Fibroblast of villous mesenchyme (primary cell): ENCODE measurements at places on chromosomes 2 and 18. TPM values are rescaled to one million over a fixed set of nuclear protein-coding genes. Genes with fewer than 3 reads are reported as not detected.

DNA sequence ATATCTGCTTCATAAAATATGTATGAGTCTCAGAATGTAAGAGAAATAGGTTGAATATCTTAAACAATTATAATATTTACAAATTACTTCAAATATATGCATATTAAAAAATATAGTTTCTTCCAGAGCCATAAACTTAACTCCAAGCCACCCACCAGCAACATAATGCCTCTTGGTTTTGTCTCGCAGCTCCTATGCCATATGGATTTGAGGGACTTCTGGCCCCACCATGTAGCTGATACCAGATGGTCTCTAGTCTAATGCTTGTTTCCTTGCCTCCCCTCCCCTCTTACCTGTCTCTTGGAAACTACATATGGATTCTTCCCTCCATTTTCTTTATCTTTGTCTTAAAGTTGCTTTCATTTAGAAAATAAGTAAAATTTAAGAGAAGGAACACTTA is 114.3 kb downstream of the GCA start:
- no peak for DNase-seq

DNA sequence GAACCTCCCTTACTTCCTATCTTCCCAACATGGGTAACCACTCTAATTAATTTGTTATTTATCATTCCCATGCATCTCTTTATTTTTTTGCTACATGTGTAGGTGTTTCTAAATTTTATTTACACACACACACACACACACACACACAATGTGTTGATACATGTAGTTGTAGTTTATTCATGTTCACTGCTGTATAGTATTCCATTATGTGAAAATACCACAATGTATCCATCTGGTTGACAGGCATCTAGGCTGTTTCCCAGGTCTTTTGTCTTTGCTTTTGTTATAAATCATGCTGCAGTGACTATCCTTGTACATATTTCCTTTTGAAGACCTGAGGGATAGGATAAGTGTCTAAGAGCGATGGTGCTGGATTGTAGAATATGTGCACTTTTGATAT is 59.7 kb downstream of the ACAA2 start:
- DNase-seq, result no peak

Gene PSTPIP2
- total RNA-seq, result 8.7 and 21.2 TPM in 2 replicates

DNA sequence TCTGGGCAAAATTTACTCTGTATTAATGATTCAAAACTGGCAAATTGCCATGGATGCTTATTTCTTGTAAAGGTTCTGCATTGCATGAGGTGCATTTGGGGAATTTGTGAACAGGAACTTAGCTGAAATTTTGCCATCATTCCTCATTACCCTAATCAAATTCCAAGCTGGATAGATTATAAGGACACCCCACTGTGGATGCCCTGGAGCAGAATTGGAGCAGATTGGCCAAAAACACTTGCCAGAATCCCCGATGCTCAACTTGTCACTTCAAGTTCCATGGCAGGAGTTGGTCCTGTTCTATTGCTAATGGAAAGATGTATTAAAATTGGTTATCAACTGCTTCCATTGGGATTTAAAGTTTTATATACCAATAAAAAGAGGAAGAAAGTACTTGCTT is 237.9 kb downstream of the CCDC102B start:
- no peak for DNase-seq

Gene RND3
- total RNA-seq, result 635 and 1,266 TPM in 2 replicates

- DNase-seq, result no peak
Measured at GRCh38 chr2:100623930-100624329, 61.1 kb downstream of the PDCL3 start.

Gene ALK
- not detected in 2 replicates for total RNA-seq

- DNase-seq, result no peak
Measured at GRCh38 chr2:31739161-31739560, 158.4 kb upstream of the SRD5A2 start.

GRCh38 chr2:226904592-226904991 is 68.7 kb downstream of the RHBDD1 start:
- DNase-seq, result no peak

- DNase-seq, result no peak
Measured at GRCh38 chr2:50987616-50988313, 44.2 kb downstream of the NRXN1 start.

DNA sequence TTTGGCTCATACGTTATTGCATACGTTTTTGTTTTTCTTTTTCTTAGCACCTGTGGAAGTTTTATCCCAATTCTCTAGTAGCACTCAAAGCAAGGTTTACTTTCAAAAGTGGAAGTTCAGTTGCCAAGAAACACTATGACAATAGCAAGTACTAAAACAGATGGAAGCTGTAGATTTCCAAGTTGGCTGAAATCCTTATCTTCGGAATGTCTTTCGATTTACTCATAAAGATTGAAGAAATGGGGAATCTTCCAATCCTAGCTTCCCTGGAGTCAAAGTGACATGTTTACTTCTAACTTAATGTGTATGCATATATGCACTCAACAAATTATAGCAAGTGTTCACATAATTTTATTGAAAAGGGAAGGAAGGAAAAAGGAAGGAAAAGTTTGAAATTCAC is 307.4 kb downstream of the CTNNA2 start:
- DNase-seq, result no peak

GRCh38 chr2:10332402-10333246 is 29.9 kb downstream of the HPCAL1 start:
- DNase-seq, result peak; percentile 45

- DNase-seq, result no peak
Measured at GRCh38 chr2:152506843-152507242, 171.9 kb downstream of the FMNL2 start.

- peak; percentile 33 for DNase-seq
Measured at GRCh38 chr2:209505410-209505809, 81.6 kb downstream of the MAP2 start.

Gene ORC2
- 10.0 and 22.5 TPM in 2 replicates for total RNA-seq

Gene DYNAP
- total RNA-seq, result not detected in 2 replicates

Gene TPO
- not detected in 2 replicates for total RNA-seq

- peak; percentile 11 for DNase-seq
Measured at GRCh38 chr2:204840504-204840903, 295.2 kb downstream of the PARD3B start.

DNA sequence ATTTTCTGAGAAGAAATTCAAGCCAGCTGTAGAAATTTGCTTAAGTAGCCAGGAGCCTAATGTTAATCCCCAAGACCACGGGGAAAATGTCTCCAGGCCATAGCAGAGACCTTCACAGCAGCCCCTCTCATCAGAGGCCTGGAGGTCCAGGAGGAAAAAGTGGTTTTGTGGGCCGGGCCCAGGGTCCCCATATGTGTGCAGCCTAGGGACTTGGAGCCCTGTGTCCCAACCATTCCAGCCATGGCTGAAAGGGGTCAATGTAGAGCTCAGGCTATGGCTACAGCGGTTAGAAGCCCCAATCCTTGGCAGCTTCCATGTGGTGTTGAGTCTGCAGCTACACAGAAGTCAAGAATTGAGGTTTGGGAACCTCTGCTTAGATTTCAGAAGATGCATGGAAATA is 14.2 kb upstream of the TTC21B start:
- DNase-seq, result no peak

Gene MOGAT1
- not detected in 2 replicates for total RNA-seq

Gene FBXO15
- 0.32 and 0.43 TPM in 2 replicates for total RNA-seq

Gene RNU2-63P
- under 0.01 TPM in 1 of 2 replicates, not detected in the other for total RNA-seq

DNA sequence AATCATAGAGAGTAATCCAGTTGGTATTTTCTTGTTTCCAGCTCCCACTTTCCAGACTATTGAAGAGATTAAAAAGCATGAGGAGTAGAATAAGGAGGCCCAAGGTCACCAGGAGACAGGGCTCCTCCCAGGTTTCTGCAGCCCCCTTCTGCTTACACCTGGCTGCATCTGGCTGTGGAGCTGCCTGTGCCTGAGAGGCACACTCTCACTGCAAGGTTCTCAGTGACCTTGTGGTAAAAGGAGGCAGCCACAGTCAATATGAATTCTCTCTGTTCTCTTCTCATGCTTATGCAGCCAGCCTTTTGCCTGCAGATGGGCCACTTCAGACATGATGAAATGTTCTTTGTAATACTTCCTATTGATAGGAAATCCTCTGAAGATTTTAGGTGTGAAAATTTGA is 233.7 kb downstream of the MYO3B start:
- no peak for DNase-seq

DNA sequence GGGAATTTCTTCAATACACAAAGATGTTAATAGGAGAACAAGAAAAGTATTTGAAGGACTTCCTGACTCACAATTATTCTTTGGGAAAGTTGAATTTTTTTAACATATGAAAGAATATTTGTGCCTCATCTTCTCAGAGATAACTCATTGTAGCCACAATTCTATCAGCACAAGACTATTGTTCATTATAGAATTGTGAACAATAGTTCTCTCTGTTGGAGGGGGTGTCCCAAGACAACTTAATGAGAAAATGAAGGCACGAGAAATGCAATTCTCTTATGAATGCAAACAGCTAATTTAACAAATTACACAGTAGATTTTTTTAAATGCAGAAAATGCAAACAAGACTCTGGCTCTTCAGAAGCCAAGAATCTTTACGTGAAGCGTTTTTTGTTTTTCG is 157.0 kb downstream of the BARD1 start:
- no peak for DNase-seq

DNA sequence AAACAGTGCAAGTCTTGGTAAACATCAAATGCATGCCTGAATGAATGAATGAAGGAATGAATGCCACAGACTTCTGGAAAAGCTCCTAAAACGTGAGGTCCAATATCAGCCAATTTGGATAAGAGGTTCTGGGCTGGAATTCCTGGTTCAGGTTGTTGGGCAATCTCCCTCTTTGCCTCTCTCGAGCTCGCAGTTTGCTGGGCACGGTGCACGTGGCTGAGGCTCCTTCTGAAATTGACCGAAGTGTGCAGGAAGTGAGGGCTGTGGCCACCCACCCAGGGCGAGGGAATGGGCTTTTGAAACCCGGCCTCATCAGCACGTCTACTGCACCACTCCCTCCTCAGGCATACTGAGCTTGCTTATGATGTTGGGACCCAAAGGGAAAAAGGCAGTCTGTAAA is 288.8 kb upstream of the HS6ST1 start:
- DNase-seq, result no peak

GRCh38 chr2:15700599-15701340 is 109.1 kb downstream of the DDX1 start:
- DNase-seq, result no peak

DNA sequence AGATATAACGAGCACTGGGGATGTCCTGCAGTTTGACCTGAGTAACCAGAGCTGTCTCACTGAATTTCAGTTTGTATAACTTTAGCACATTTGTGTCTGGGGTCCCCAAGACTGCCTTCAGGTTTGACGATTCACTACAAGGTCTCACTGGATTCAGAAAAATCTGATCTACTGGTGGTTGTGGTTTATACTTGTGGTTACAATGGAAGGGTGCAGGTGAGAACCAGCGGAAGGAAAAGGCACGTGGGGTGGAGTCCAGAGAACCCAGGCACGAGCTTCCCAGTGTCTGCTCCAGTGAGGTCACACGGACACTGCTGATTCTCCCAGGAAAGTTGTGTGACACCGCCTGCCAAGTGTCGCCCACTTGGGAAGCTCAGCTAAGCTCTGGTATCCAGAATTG is 126.0 kb downstream of the ZNF236 start:
- DNase-seq, result no peak

DNA sequence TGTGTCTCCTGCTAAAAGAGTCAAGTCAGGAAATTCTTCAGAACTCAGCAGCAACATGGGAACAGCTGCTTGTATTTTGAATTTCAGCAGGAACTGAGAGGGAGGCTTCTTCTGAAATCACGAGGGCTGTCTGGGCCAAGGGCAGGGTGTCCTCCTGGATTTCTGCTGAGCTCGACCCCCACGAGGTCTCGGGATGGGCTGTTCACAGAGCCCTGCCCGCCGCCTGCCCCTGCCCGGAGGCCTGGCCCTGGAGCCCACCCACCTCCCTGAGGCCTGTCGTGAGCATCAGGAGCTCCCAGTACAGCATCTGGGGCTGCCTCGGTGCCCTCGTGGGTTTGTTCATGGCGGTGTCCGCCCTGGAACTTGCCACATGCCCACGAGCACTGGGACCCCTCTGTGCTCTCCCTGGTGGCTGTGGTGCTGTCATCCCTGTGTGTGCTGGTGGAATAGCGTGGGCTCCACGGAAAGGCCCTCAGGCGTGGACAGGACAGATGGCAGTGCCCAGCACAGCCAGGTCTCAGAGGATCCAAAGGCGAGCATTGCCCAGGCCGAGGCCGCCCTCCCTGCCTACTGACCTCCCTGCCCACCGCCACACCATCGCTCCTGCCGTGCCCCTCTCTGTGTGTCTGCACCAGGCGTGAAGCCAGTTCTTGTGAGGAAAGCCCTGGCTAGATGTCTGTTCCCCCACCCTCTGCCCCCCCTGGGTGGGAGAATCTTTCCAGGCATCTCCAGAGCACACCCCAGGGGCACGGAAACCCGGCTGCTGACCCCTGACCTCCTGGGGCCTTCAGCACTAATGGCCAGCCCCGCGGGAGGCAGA is 25.9 kb downstream of the RAMP1 start:
- no peak for DNase-seq

Gene G6PC2
- total RNA-seq, result not detected in 2 replicates

Gene ZNF142
- 14.7 and 14.8 TPM in 2 replicates for total RNA-seq

DNA sequence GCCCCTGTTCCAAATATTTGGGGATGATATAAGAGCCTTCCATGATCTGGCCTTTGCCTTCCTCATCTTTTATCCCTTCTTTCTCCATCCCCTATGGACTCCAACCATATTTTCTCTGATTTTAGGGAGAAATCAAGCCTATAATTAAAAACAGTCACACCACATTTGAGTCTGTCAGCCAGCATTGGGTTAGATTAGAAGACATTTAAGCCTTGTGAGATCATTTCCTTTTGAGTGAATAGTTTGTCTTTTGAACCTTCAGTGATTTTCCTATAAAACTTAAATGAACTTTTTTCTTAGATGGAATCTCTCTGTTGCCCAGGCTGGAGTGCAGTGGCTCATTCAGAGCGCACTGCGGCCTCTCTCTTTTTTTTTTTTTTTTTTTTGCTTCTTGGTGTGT is 7.6 kb upstream of the C18orf32 start:
- no peak for DNase-seq

- no peak for DNase-seq
Measured at GRCh38 chr2:133993160-133993559, 260.7 kb upstream of the MGAT5 start.

- DNase-seq, result no peak
Measured at GRCh38 chr2:2015646-2016045, 271.3 kb upstream of the PXDN start.

- peak; percentile 23 for DNase-seq
Measured at GRCh38 chr2:234412726-234413125, 84.2 kb downstream of the ARL4C start.

DNA sequence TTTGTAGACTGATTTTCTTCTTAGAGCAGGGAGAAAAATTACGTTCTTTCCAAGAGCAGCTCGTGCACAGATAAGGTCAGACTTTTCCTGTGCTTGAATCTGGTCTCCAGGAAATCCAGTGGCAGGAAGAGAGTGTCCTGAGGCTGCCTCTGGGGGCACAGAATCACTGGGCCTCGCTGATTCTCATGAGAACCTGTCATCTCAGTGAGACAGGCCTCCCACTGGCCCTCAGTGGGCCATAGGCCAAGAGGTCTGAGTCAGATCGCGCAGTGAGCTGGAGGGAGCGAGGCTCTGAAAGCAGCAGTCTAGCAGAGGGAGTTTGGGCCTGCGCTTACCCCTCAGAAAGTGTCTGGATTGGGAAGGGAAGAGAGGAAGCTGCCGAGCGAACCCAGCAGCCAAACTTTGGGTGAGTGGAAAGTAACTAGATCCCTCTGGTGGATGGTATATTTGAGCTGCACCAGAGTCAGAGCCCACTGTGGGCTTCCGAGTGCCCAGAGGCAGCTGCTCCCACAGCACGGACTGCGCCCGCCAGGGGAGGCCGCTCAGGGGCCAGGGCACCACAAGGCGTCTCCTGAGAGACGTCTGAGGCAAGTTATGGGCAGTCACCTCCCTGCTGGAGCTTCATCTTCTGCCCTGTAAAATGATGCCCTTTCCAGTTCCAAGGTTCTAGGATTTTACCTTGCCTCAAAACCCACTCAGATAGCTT is 8.2 kb downstream of the GDF7 start:
- DNase-seq, result peak; percentile 52
